Activated T-cell treated with anti-CD3 and anti-CD28 coated beads for 24 hours (primary cell): ENCODE measurements at places on chromosomes 2 and 18.
A peak's percentile ranks its signal among the peaks of the same experiment; 100 is the strongest.

DNA sequence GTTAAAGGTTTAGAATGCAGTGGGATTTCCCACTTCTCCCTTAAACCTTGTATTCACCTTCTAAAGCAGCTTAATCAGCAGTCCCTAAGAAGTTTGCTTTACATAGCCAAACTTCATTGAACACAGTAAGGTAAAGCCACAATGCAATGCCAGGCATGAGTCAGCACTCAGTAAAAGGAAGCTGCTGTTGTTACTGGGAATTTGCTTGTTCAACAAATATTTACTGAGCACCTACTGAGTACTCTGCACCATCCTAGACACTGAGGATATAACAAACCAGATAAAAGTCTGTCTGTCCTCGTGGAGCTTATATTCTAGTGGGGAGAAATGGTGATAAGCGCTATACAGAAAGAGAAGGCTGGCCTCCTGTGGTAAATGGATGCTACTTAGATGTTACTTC, 162.7 kb downstream of the PKP4 start:
- DNase-seq: no peak

DNA sequence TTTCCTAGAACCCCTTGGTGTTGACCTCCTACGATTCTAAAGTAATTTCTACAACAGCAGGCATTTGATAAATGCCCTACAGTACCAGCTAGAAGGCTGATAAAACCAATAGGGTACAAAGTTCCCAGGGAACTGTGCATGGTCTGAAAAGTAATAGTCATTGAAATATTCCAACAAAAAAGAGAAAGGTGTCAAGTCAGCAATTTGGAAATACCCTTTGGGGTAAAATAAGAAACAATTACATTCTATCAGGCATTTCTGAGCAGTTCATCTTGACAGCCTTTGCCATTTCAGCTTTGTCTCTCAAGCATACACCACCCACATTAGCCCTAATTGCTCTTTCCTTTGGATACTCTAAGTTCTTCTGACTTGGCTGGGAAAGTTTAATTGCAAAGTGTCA, 542.9 kb upstream of the DDX18 start:
- DNase-seq: no peak

GRCh38 chr2:207463433-207463832, 66.3 kb upstream of the CREB1 start:
- DNase-seq: no peak

GRCh38 chr2:27954771-27955383, 64.3 kb downstream of the BABAM2 start:
- DNase-seq: peak; percentile 42

- no peak for DNase-seq
These were observed 108.1 kb upstream of the ARHGAP28 start for GRCh38 chr18:6621437-6621836.

DNA sequence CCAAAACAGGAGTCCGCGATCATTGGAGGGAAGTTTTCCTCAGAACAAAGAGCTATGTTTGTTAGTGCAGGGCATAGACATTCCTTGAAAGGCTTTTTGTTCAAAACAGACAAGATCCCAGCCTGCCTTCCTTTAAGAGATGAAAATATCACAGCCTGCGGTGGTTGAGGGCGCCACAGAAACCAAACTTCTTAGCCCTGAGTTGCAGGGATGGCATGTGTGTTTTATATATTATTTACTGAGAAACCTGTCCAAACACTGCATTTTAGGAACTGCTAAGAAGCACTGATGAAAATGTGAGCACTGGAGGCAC, 57.5 kb upstream of the TMEM178A start:
- DNase-seq: no peak

GRCh38 chr2:43737855-43738254, 36.0 kb upstream of the DYNC2LI1 start:
- DNase-seq: no peak

- DNase-seq: no peak
These were observed 33.2 kb upstream of the FHL2 start for GRCh38 chr2:105432044-105432399.

DNA sequence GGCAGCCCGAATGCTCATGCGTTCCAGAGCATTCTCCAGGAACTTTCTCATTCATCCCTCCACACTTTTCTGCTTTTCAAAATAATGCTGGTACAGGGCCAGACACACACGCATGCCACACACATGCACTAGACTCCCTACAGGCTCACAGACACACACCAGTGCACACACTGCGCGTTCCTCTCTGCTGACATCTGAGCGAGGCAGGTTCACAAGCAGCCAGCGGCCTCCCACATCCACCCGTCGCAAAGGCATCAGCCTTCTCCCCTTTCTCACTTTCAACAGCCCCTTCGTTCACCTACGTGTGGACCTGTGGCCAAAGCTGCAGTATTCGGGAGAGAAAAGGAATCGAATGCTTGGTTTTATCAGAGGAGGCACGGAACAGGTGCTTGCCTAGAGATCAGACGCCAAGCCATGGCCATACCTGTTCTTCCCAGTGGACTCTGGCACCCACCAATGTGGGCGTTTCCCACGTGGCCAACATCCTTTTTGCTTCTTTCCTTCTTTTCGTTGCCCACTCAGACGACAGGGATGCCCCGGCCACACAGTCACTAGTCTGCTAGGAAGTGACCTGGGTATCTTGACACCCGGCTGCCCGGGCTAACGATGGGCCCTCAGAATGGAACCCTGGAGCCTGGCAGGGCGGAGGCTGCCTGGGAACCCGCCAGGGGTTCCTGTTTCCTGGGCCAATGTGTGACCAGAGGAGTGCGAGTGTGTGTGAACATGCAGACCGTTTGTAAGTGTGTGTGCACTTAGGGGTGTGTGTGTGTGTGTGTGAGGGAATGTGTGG, 85.8 kb upstream of the ID2 start:
- no peak for DNase-seq

DNA sequence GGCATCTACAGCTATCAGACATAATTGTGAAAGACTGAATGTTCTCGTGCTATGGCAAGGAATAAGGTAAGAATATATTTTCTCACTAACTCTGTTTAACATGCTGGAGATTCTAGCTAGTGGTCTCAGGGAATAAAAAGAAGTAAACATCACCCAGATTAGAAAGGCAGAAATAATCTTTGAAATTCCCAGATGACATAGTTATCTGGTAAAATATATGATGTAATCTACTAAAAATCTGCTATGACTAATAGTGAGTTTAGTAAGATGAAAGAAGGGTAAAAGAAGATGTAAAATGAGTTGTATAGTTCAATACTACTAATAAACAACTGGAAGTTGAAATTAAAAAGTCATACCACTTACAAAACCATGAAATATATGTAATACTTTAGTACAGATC, 134.2 kb downstream of the DSC3 start:
- DNase-seq: no peak

DNA sequence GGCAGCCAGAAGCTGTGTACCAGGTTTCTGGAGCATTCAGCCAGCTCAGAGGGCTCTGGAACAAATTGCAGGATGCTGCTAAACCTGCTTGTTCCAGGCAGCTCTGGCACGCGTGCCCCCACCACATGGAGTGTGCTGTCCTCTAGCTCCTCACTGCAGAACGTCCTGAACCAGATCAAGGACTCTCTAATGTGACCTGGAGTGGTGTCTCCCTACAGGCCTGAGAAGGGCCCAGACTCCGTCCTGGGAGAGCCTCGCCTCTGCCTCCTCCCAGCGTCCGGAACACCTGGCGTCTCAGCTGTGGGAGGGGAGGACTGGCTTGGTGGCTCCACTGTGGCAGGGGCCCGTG, 115.6 kb upstream of the GPC1 start:
- DNase-seq: no peak

GRCh38 chr2:199460101-199460671, 2.4 kb upstream of the SATB2 start:
- no peak for DNase-seq

DNA sequence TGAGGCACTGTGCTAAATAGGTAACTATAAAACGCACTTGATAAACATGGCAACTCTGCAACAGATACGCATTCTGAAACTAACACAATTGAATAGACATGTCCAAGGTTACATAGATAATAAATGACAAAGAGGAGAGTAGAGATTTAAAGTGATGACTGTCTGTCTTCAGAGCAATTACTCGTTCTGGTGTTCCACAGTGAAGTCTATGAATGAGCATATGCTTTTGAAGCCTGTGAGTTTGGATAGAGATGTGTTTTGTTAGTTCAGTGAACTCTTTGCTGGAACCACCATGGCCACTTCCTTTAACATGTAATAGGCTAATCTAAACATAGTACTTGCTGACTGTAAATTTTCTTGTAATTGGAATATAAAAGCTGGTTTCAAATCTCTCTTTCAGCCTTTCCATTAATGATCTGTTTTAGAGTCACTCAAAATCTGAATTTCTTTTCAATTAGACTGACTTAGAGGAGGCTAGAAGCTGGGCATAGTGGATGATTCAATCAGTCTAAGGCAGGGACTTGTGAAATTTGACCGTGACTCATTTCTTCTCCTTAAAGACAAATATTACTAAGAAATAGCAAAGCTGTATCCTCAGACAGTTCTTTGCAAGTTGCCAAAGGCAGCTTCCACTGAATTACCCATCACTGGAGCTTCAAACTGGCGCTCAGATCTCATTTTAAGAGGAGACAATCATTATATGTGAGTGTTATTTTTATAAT, 1130.1 kb upstream of the CELF4 start:
- DNase-seq: no peak

DNA sequence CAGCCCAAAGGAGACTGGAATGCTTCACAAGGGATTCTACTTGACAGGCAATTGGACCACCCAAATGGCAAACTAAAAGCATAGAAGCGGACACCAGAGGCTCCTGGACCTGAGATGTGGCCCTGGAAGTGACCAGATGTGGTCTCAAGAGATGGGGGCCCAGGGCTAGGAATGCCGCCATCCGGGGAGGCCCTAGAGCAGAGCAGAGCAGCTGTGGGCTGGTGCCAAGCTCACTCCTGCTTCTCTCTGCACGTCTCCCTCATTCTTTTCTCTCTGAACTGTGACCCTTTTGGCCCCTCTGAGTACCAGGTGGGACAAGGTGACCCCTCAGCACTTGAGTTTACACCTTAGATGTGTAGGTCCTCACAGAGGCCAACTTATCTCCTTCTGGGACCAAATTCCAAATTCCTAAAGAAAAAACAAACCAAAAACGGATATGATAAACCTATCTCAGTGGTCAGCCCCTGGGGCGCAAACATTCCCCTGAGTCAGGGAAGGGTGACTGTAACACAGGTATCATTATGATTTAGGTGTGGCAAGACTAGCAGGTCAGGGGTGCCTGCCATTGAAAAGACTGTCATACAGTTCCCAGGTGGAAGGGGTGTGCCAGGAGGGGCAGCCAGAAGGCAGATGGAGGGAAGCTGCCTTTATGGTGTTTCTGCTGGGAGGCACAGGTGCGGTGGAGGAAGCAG, 6.5 kb upstream of the IL1R2 start:
- no peak for DNase-seq

- DNase-seq: no peak
These were observed 20.7 kb downstream of the FARP2 start for GRCh38 chr2:241376808-241377207.

GRCh38 chr2:182207049-182207746, 219.6 kb downstream of the PDE1A start:
- no peak for DNase-seq

- no peak for DNase-seq
These were observed 267.2 kb downstream of the FBXO15 start for GRCh38 chr18:73880387-73880786.

DNA sequence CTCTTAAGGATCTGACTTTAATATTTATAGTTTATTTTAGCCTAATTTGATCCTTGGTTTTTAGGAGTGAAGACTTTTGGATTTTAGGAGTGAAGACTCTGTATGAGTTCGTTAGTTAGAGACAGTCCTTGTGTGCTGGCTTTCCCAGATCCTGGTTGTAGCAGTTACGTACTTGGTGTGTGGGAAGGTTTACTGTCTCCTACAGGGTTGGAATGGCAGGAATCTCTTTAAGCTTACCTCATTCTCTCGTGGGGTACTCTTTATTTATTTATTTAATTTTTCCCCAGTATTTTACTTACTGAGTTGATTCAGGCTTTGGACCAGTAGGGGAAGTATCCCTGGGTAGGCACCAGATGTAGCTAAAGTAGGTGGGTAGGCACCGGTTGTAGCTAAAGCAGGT, 1.8 kb upstream of the CXCR2 start:
- DNase-seq: no peak

GRCh38 chr2:235162082-235162836, 210.4 kb downstream of the SH3BP4 start:
- DNase-seq: no peak

DNA sequence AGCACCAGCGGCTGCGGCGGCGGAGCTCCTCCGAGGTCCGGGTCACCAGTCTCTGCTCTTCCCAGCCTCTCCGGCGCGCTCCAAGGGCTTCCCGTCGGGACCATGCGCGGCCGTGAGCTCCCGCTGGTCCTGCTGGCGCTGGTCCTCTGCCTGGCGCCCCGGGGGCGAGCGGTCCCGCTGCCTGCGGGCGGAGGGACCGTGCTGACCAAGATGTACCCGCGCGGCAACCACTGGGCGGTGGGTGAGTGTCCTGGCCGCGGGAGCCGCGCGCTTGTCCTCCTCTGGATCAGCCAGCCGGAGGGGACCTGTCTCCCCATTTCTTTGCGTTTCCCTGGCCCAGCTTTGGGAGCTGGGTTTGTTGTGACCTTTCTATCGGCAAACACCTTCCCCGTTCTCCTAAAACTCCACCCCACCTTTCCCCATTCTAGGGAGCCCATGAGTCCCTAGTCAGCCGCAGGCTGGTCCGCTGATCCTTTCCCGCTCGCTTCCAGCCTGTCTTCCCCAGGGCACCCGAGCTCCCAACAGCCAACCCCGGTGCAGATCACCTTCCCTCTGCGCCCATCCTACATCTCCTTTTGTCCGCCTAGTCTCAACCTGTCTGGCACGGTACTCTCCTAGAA, 316 bp downstream of the GRP start:
- no peak for DNase-seq

GRCh38 chr18:70289351-70290312, 787 bp downstream of the SOCS6 start:
- no peak for DNase-seq

GRCh38 chr2:20451341-20451740, 4.5 kb downstream of the RHOB start:
- no peak for DNase-seq

GRCh38 chr2:124088616-124089015, 63.5 kb downstream of the CNTNAP5 start:
- no peak for DNase-seq

- no peak for DNase-seq
These were observed 108.2 kb upstream of the CXCR4 start for GRCh38 chr2:136225950-136226835.

- no peak for DNase-seq
These were observed 155.6 kb upstream of the XPO1 start for GRCh38 chr2:61693744-61694143.

- no peak for DNase-seq
These were observed 193.2 kb upstream of the DDX18 start for GRCh38 chr2:117621326-117621725.

GRCh38 chr2:196504788-196505187, 134.7 kb upstream of the CCDC150 start:
- no peak for DNase-seq
